ENCODE measurements at places on chromosomes 3 and 15.

DNA sequence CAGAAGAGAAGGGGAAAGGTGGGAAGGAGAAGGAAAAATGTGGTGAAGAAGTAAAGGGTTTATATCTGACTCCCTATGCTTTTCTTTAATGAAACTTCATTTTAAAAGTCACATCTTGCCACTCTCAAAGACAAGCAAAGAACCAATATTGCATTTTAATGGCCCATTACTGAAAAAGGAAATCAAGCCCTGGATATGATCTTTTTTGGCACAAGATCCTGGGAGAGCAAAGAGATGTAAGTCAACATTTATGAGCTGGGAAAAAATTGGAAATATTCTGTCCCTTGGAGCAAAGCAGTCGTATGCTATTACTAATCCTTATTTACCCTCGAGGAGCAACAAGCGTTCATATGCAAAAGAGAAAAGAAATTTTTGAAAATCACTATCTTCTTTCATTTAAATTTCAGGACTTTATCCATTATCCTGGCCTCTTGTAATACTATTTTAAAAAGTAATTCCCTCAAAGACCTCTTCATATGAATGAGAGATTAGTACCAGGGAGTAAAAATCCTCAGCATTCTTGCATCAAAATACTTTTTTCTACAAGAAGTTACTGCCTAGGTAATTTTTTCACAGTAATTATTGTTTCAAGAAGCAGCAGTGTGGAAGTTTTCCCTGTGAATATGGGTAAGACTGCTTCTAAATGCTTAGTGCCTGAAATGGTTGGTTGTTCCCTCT is 435.3 kb upstream of the PDZRN3 start:
- DNase-seq, result no peak

DNA sequence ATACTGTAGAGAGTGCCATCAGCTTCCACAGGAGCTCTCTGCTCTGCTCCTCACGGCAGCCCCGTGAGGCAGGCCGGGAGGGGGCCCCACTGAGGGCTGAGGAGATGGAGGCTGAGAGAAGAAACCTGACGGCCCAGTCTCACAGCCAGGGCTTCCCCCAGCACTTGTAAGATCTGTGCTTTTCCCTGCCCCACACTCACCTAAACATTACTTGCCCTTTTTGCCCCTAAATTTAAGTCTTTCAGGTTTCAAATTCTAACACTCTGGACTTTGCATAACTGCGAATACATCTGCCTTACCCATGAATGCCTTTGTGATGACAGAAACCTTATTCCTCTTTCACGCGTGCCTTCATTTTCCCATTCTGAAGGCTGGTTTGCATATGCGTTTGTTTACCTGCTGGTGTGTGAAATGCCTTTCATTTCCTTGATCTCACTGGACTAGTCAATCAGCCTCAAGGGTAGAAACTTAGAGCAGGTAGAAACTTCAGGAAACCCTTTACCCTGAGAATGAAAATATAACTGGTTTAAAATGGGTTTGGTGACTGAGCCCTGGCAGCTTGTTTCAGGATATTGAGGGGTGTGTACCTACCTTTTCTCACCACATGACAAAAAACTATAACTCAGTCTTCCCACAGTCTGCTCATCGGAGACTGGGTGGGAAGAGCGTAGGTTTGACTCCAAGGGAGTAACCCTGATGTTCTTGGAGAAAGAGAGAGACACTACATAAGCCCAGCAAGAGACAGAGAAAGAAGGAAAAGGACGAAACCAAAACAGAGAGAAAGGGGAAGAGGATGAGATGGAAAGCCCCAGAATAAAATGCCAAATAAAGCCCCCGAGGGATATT is 20.1 kb downstream of the SLC12A8 start:
- no peak for DNase-seq

DNA sequence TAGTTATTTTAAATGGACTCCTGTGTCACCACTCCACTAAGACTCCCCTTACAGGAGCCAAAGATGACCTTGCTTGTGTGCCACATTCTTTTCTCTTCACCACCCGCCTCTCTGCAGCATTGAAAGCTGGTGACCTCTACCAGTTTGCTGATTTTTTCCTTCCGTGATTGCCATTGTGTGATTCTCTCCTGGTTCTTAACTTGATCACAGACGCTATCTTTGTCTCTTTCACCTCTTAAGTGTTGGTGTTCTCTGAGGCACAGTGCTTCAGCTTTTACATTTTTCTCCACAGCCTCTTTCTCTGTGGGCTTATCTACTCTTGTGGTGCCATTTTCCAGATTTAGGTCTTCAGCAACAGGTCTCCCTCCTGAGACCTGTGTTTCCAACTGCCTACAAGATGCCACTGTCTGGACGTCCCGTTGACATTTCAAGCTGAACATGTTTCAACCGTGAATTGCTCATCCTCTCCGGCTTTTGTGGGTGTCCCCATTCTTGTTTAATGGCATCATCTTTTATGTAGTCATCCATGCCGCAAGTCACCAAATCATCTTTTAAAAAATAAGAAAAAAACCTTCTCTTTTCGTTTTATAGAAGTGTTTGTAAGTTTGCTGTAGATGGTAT is 26.5 kb downstream of the IQGAP1 start:
- no peak for DNase-seq

GRCh38 chr15:51267051-51267702 is 71.2 kb downstream of the CYP19A1 start:
- DNase-seq, result no peak
